ENCODE measurements at places on chromosomes 2 and 18. TPM values are rescaled to one million over a fixed set of nuclear protein-coding genes. Genes with fewer than 3 reads are reported as not detected.

Gene ASB18
- total RNA-seq: not detected

- DNase-seq: peak; percentile 72
These were observed 10.3 kb downstream of the TUBB6 start for GRCh38 chr18:12318334-12318697.

- no peak for DNase-seq
These were observed 347.9 kb upstream of the HS6ST1 start for GRCh38 chr2:128666596-128666995.

GRCh38 chr18:49795612-49796552, 17.5 kb downstream of the ACAA2 start:
- no peak for DNase-seq
